ENCODE measurements at places on chromosomes 4 and X.

- no peak for DNase-seq
These were observed 41.0 kb upstream of the AGA start for GRCh38 chr4:177483271-177483670.

DNA sequence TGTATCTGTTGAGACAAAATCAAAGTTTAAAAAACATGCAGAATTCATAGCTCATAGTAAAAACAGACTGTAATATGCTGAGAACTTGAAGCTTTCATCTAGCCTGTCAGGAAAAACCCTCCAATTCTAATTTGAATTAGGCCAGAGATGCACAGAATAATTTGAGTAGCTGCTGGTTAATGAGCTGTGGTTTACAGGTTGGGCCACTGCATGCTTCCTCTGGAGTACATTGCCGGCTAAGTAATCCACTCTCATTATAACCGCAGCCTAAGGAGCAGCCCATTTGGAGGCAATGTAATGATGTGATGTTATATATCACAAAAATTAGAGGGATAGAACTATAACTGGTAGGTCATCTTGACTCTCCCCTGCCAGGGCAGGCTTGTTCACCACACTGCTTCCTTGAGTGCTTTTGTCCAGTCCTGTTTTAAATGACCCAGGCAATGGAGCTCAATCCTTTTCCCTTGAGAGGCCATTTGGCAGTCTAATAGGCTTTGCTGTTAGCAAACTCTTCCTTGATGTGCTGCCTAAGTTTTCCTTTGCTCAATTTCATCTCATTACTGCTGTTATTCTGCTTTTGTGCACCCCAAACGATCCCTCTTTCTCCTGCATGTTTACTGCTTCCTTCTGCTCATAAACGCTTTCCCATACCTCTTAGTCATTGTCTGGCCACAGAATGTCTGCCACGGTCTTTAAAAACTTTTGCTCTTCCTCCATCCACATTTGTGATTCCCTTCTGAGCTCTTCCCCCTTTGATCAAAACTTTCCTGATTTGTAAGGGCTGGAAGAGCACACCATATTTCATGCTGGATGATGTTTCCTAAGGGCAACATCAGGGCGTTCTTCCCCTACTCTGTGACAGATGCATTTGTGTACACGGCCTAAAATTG, 230.9 kb downstream of the C4orf33 start:
- DNase-seq: no peak

DNA sequence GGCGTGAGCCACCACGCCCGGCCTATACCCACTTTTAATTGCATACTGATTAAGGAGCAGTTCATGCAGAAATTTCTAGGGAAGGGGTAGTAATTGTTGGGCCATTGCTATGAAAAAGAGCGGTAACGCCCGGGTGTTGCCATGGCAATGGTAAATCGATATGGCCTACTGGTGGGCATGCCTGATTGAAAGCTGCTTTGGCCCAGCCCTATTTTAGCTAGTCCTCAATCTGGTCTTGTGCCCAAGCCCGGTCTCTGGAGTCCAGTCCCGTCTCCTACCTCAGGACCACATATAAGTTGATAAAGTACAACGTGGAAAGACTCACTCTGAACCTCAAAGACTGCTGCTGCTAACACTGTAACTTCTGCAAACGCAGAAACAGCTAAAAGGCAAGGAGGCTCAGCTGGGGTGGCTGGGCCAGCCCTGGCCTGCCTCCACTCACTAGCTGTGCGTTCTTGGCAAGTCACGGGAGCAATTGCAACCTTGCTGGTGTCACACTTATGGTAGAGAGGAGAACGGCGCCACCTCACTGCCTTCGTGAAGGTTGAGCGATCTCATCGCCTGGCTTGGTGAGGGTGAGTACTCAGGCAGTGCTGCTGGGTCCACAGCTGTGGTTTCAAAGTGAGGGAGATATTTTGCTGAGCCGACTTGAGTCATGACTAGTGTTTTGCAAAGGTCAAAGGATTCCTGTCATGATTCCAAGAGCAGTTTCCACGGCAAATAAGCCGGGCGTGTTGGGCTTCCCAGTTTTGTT, 57.0 kb upstream of the GRPEL1 start:
- DNase-seq: no peak

GRCh38 chrX:154751669-154752271, 893 bp upstream of the GAB3 start:
- no peak for DNase-seq

DNA sequence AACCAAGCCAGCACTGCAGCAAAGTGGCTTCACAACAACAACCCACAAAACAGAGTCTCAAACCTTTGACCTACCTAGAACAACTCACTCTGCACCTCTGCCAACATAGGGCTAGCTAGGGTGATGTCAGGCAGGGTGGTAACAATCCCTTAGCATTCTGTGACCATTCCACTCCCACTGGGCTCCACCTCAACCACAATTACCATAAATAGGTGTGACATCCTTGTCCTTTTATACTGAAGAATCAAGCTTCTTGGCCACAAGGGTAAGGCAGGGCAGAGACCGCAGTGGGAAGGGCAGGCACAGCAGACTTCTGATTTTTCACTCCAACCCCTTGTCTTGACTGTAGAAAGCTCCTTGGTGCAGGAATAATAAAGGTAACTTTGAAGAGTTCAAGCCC, 795.4 kb upstream of the DIAPH2 start:
- DNase-seq: no peak

GRCh38 chrX:129798888-129799287, 19.1 kb downstream of the SASH3 start:
- no peak for DNase-seq

DNA sequence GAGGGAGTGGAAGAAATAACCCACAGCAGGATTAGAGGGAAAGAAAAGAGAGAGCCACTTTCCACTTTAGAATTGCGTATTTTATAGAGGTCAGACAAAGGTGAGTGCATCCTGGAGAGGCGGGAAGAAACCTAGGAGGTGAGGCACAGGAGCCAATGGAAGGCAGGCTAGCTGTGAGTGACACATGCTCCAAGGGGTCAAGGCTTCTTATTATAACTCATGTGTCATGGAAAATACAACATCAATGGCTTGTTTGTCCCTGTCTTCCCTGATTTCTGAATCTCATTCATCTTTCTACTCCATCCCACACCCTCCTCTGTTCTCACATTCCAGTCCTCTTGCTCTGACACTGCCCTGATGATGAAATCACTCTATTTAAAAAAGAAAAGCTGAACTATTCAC, 14.4 kb downstream of the ANXA3 start:
- DNase-seq: no peak

DNA sequence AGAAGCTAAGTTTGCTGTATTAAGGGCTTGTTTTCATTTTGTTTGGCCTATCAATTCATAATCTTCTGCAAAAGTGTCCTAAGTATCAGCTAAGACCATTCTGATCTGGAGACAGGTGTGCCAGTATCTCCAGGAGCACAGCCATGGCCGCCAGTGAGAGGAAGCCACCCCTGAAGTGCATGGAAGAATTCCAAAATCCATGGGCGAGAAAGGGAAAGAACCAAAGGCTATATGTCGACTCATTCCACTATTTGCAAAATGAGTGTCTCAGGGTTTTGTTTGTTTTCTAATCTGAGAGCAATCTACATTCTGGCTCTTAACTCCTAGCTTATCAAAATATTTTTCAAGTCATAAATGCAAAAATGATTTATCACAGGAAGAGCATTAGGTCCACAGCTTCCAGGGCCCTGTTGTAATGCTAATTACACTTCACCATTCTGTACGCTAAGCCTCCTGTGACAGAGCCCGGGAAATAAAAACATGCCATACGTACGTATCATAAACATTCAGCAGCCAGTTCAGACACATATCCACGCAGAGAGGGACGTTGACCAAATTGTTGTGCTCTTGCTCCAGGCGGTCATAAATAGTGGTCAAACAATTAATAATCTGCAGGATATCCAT, 137.3 kb upstream of the FTHL17 start:
- DNase-seq: no peak

GRCh38 chr4:142645475-142646108, 200.5 kb downstream of the INPP4B start:
- DNase-seq: no peak

GRCh38 chr4:37981844-37982720, 21.9 kb downstream of the PTTG2 start:
- no peak for DNase-seq

DNA sequence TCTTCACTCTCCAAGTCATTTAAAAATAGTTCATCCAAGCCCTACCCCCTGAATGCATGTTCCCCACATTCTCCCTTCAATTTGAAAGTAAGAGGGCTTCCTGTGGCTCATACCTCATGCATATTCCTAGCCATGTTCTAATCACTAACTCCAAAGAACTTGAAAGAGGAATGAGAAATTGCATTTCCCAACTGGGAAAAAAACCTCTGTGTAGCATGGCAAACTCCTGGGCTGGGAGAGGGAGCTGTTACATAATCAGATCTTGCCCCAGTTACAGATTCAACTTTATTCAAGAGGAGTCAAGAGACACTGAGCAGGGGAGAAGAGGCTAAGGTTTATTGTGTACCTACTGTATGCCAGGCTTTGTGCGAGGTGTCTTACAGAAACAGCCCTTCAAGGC, 90.2 kb downstream of the SLC2A9 start:
- DNase-seq: no peak

DNA sequence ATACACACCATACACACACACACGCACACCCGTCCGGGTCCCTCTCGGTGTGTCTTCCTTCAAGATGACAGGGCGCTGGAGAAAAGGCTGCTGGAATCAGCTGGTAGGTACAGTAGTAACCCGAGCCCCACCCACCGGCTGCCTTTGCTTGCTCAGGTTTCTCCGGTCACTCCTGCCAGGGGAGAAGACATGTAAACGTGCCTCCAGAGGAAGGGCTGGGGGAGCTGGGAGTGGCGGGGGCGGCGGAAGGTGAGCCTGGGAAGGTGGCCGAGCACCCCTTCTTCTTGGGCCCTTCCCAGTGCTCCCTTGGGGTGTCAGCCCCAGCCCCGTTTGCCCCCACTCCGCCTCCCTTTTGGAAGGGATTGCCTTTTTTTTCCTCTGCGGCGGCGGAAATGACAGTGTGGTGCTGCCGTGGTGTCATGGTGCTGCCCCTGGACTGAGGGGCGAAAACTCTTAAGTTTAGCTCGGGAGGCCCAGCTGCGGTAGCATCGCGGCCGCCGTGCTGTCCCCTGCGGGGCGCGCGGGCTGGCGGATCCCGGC, at the start of gene MID2:
MID2 (plus strand) TSS at position 169 of the 540 bp plus-strand sequence. CDS start 561 bp downstream, outside the sequence.
- DNase-seq: peak; percentile 80

DNA sequence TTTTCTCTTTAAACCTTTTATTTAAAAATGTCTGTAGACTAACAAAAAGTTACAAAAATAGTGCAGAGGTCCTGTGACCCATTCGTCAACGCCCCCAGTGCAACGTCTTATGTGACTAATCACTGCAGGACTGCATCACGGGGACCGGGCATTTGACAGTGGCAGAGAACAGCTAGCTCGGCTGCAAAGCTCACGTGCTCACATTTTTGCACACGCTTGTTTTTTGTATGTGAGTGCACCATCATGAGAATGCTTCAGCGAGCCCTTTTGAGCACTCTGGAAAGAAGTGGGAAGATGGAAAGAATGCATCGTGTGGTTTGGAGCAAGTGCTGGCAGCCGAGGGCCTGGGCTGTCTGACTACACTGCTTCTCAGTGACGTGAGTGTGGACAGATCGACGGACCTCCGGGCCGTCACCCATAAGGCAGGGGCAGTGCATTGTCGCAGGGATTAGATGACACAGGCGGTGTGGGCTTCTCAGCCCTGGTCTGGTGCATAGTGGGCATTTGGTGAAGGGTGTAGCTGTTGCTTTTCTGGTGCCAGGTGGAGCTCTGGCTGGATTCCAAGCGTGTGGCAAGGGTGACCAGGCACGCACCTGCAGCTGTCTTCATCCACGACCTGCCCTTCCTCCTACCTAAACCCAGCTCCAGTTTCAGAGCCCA, 17.7 kb downstream of the SPON2 start:
- no peak for DNase-seq

DNA sequence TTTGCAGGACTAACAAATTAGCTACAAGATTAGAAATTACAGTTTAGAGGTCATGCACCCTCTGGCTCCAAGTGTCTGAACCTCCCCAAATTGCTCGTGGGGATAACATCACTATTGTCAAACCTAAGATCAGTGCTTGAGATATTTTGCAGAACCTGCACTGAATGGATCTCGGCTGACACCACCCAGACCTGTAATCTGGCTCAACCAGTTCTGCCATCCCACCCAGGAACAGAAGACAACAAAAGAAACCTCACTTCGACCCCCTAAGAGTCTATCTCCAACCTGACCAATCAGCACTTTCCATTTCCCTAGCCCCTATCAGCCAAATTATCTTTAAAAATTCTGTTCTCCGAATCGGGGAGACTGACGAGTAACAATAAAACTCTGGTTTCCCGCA, 318.7 kb downstream of the NAP1L3 start:
- no peak for DNase-seq

DNA sequence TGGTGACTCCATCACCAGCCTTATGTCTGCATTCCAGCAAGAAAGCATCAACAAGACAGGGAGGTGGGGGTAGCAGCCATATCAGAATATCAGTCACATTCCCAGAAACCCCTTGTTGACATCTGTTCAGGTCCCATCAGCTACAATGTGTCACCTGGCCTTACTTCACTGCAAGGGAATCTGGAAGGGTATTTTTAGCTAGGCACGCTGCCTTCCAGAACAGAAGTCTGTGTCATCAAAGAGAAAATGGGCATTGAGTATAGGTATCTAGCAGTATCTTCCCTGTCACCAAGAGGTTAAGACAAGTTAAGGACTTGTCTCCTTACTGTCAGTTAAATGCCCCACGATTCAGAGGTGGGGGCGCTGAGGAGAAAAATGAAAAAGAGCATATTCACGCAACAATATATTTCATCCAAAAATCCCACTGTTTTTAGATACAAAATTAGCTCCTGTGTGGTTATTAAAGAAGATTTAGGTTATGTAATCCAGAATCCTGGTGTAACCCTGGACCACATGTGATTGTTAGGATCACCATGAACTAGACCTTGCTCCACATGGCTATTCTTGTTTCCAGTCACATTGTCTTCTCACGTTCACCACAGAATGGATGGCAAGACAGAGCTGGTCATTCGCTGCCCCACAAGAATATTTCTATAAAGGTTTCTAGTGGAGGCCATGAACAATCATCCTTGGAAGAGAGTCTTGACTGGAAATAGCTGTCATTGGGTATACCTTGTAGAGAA, 60.0 kb upstream of the PDHA1 start:
- no peak for DNase-seq

GRCh38 chrX:153477901-153478300, 7.5 kb upstream of the HAUS7 start:
- DNase-seq: no peak

DNA sequence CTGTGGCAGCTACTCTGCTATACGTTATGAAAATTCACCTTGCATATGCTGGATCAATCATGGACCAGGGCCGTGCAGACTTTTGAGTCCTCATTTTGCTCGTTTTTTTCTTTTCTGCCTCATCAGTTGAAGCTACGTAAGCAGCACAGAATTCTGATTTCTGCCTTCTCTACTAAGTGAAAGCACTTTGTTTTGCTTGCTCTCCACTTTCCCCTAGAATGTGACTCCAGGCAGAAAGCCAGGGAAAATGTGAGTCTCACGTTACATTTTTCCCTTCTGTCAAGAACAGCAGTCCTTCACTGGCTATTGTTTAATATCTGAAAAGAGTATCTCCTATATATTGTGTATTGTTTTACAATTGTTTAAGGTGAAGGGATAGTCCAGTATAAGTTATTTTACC, 1840.1 kb downstream of the PCDH7 start:
- DNase-seq: no peak

Data from H7 (cell line).